ENCODE measurements at places on chromosomes 2 and 18.

GRCh38 chr2:197170208-197170607 is 140.4 kb downstream of the ANKRD44 start:
- DNase-seq, result no peak

GRCh38 chr2:177165721-177166711 is 46.6 kb upstream of the HNRNPA3 start:
- DNase-seq, result peak; percentile 39

DNA sequence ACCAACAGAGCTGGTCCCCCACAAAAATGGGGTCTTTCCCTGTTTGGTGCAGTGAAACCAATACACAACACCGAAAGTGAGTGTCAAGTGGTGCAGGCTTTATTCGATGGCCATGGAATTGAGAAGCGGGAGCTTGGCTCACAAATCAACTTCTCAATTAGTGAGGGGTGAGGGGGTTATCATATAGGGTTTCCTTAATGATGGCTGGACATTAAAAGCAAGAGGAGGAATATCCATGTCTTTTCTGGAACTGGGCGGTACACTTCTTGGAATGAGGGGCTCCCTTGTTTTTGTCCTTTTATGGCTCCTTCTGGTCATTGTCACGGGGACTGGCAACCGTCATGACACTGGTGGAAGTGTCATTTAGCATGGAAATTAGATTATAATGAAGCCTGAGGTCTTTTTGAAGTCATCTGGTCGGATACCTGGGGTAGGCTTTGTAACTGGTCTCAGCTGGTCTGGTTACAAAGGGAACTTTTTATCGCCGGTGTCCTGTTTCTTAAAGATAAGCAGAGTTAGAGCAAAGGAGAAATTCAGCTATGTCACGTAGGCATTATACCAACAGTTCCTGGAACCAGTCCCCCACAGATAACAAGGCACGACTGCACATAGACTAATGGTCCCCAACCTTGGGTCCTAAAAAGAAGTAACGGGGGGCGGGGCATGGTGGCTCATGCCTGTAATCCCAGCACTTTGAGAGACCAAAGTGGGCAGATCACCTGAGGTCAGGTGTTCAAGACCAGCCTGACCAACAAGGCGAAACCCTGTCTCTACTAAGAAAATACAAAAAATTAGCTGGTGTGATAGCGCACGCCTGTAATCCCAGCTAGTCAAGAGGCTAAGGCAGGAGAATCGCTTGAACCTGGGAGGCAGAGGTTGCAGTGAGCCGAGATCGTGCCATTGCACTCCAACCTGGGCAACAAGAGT is 93.5 kb upstream of the NDUFV2 start:
- DNase-seq, result no peak

DNA sequence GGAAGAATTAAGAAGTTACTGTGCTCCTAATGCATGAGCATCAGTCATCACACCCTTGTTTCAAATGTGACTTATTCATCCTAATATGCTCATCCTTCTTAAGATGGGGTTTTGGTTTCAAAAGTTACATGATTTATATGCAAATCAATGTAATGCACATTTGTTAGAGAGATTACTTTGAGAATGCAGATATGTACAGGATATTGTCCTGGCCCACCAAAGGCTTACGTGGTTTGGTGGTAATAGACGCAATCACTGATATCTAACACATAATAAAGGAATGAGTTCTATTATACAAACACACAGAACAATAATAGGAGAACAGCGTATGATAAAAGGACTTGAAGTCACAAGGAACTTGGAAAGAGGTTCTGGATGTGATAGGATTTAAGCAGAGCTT is 11.1 kb upstream of the COL5A2 start:
- DNase-seq, result no peak

DNA sequence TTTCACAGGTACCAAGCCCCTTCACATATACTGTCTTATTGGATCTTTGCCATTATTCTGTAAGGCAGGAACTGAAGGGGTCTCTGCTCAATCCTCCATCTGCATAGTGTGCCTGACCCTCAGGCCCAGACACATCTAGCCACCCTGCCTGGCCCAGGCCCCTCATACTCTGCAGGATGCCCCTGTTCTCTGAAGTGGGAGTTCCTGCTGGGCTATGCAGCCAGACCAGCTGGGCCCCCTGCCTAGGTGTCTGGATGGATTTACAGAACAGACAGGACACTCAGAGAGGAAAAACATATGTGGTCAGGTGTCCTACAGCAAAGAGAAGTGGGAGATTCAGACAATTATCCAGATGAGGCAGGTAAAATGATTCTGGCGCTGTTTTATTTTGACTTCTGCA is 42.0 kb downstream of the SLC4A5 start:
- no peak for DNase-seq

- DNase-seq, result no peak
These were observed 73.7 kb upstream of the RMDN2 start for GRCh38 chr2:37851428-37851827.

GRCh38 chr2:99624677-99625076 is 134.9 kb upstream of the REV1 start:
- DNase-seq, result no peak

DNA sequence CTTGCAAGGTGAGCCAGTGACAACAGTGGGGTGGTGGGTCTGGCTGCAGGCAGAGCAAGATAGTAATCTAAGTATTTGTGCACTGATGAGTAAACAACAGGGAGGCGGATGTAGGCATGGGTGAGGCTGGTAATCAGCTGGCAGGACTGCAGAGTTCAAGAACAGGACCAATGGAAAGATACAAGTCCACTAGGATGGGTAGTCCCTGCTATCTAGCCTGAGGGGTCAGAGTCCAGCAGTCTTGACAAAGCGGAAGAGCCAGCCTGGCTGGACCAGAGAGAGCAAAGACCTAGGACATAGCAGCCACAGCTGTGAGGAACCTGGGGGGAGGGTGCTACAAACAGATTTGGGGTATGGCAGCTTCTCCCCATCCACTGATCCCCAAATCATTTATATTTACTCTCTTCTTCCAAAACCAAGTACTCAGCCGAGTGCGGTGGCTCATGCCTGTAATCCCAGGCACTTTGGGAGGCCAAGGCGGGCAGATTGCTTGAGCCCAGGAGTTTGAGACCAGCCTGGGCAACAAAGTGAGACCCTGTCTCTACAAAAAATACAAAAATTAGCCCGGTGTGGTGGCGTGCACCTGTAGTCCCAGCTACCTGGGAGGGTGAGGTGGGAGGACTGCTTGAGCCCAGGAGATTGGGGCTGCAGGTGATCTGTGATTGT is 25.9 kb downstream of the VIL1 start:
- DNase-seq, result no peak

DNA sequence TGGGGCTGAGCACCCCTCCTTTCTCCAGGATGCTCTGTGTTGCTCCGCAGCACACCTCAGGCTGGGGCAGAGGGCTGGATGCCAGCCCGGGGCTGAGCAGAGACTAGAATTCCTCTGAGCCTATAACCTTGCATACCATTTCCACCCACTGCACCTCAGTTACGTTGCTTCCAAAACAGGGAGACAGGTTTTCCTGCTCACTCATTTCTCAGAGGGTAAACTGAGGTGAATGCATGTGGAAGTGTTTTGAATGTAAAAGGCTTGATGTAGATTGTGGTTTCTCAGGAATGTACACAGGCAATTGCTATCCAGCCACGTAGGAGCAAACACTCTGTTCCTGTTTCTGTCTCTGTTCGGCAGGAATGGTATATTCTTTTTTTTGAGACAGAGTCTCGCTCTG is 45.3 kb downstream of the EDAR start:
- no peak for DNase-seq

DNA sequence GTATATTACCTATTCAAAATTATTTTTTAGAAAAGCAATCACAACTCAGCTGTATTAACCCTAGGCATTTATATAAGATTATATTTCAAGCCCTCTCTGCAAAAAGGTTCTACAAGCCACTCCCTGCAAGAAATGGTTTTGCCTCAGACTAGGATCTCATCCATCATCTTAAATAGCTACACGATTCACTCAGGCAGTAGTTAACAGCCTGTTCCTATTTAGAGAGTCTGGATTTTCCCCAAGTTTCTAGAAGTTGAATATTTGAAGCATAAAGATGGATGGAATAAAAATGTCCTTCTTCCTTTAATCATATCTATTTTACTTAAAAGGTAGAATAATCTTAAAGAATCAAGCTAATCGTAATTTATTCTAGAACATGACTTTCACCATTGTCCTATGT is 167.1 kb upstream of the STK17B start:
- DNase-seq, result no peak

- no peak for DNase-seq
These were observed 77.6 kb upstream of the OTOF start for GRCh38 chr2:26555246-26556133.

DNA sequence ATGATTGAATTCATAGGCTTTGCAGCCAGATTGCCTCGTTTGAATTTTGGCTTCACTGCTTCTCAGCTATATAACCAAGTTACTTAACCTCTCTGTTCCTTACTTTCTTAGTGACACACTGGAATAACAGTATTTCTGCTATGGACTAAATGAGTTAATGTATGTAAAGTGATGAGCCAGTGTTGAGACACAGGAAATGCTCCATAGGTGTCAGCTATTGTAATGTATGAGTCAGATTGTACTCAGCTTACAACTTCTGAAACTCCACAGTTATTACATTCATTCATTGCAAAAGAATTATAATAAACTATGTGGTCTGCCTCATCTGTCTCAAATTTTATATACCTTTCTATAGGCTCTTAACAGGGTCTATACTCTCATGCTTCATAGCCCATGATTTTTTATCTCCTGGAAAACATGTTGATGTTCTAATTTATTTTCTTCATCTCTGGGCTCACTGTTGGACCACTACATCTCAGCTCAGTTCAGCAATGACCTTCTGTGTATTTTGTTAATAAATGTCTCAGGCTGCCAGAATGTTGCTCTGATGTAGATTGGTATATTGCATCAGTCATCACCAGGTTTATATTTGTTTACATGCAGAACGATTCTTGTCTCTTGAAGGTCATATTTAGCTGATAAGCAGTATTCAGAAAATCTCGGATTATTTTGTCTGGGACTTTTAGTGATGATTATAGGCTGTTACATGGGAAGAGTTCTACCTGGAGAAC is 76.2 kb downstream of the MAP3K20 start:
- peak; percentile 95 for DNase-seq

- peak; percentile 33 for DNase-seq
These were observed 78.3 kb upstream of the FZD5 start for GRCh38 chr2:207847807-207848544.

DNA sequence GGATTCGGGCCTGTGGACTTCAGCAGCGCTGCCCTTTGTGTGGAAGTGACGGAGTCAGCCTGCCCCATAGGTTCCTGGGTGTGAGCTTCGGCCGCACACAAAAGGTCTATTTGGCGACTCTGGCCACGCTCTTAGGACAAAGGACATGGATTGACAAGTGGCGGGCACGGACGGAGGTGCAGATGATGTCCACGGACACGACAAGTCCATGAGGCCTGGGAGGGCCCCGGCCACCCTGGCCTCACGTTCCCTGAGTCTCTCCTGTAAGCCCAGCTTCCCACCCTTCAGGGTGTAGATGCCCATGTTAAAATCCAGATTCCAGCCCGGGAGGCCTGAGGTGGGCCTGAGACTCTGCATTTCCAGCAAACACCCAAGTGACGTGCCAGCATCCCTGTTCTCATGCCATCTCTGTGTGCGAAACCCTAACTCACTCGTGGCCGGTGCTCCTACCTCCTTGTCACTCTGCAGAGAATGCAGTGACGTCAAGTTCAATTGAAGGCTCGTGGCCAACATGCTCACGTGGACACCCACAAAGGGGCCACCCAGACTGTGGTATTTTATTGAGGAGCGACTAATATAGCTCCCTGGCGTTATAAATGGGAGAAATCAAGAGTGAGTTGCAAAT is 111.7 kb downstream of the RTP5 start:
- no peak for DNase-seq

- no peak for DNase-seq
These were observed 23.6 kb downstream of the QPCT start for GRCh38 chr2:37367984-37368383.

GRCh38 chr2:118808429-118808809 is 39.0 kb downstream of the EN1 start:
- DNase-seq, result peak; percentile 16

- DNase-seq, result no peak
These were observed 257.4 kb downstream of the DOK6 start for GRCh38 chr18:69658103-69658502.

DNA sequence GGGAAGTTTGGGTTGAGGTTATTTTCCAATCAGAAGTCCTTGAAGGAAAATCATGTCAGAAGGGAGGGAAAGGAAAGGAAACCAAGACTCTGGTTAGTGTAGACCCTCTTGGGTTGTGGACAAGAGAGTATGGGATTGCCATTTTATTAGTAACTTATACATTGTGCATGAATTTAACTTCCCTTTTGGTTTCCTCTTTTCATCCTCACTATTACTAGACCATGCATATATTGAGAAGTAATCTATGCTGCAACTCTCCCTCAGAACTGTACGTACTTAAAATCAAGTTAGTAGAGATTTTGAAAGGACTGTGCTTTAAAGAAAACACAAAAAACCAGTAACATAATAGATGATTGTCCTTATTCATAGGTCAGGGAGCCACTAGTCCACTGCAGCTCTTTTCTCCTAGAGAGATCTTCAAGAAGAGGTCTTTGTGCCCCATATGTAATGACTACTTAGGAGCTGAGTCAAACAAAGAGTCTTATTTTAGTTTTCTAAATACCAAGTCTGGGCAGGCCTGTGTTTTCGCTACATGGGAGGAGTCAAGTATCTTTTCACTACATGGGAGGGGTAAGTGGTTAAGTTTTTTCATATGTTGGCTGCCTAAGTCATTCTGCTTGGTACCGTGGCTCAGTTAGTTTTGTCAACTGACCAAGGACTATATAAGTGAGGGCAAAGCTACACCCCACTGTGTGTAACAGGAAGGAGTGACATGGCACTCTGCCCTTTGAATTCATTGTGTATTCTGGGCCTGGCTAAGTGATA is 25.2 kb upstream of the FAM117B start:
- peak; percentile 28 for DNase-seq

DNA sequence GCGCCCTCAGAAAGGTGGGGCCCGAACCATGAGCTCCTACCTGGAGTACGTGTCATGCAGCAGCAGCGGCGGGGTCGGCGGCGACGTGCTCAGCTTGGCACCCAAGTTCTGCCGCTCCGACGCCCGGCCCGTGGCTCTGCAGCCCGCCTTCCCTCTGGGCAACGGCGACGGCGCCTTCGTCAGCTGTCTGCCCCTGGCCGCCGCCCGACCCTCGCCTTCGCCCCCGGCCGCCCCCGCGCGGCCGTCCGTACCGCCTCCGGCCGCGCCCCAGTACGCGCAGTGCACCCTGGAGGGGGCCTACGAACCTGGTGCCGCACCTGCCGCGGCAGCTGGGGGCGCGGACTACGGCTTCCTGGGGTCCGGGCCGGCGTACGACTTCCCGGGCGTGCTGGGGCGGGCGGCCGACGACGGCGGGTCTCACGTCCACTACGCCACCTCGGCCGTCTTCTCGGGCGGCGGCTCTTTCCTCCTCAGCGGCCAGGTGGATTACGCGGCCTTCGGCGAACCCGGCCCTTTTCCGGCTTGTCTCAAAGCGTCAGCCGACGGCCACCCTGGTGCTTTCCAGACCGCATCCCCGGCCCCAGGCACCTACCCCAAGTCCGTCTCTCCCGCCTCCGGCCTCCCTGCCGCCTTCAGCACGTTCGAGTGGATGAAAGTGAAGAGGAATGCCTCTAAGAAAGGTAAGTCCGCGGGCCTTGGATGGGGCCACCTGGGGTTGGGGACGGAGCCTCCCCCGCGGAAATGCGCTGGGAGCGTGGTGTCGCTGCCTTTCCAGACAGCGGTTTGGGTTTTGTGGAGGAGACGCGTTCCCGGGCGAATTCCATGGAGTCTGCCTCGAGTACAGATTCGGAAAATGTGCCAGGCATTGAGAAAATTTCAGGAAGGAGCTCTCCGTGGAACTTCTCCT is 559 bp downstream of the HOXD1 start:
- DNase-seq, result no peak

Measured in fibroblast of skin of back (primary cell).